ENCODE measurements at places on chromosomes 5 and 9.

GRCh38 chr9:33030285-33030684 lies 5.2 kb downstream of the DNAJA1 start:
- no peak for DNase-seq

GRCh38 chr9:108603141-108603540 lies 252.6 kb downstream of the ACTL7B start:
- no peak for DNase-seq

GRCh38 chr9:98867103-98867428 lies 59.6 kb downstream of the GALNT12 start:
- DNase-seq = no peak

DNA sequence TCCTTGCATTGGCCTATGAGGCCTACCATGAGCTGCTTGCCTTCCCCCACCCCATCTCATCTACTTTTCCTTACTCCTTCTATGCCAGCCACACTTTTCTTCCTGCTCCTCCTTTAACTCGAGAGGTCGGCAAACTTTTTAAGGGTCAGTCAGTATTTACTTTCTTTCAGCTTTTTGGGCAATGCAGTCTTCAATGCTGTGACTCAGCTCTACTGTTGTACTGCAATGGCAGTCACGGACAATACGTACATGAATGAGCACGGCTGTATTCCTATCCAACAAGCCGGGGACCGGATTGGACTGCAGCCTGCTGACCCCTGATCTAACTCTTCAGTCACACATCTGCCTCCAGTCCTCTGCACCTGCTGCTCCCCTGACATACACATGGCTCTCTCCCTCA lies 602 bp upstream of the ACTL7A start:
- DNase-seq = no peak

GRCh38 chr5:172766287-172767108 lies 4.5 kb downstream of the DUSP1 start:
- no peak for DNase-seq

- peak; percentile 22 for DNase-seq
Observed at GRCh38 chr5:106849266-106849665, 821.5 kb downstream of the EFNA5 start.

- no peak for DNase-seq
Observed at GRCh38 chr9:71629578-71630215, 138.6 kb downstream of the CEMIP2 start.

- DNase-seq = no peak
Observed at GRCh38 chr5:56328753-56329560, 95.8 kb upstream of the ANKRD55 start.

GRCh38 chr9:95132366-95133324 lies 184.9 kb downstream of the FANCC start:
- peak; percentile 29 for DNase-seq

- no peak for DNase-seq
Observed at GRCh38 chr9:124852121-124852828, 985 bp upstream of the WDR38 start.

GRCh38 chr5:60533789-60534188 lies 166.2 kb downstream of the DEPDC1B start:
- no peak for DNase-seq

DNA sequence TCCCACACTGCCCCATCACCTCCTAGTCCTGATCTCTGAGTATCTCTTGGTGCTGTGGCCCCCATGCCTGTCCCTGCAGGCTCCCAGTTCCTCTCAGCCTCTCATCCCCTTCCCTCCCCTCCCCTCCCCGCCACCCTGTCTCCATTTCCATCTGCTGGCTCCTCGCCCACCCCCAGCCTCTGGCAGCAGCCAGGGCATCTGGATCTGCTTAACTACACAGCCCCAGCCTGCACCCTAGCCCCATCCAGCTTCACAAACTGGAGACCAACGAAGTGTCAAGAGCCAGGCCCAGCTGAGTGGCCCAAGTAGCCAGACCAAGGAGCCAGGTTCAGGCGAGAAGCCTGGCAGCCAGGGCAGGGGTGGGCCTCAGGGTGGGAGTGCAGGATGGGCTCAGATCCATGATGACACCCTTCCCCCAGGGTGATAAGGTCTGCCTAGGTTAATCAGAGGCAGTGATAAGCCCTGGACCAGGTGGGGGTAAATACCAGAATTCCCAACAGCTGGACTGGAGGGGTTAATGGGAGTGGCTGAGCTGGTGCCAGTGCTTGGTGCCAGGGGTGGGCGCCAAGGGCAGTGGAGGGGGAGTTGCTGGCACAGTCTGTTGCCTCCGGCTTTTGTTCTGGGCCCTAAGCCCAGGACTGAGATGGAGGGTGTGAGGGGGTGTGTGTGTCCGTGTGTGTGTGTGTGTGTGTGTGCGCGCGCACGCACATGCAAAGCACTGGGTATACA lies 2.5 kb downstream of the IL11RA start:
- DNase-seq = no peak

GRCh38 chr9:4550777-4551484 lies 60.7 kb downstream of the SLC1A1 start:
- DNase-seq = no peak

DNA sequence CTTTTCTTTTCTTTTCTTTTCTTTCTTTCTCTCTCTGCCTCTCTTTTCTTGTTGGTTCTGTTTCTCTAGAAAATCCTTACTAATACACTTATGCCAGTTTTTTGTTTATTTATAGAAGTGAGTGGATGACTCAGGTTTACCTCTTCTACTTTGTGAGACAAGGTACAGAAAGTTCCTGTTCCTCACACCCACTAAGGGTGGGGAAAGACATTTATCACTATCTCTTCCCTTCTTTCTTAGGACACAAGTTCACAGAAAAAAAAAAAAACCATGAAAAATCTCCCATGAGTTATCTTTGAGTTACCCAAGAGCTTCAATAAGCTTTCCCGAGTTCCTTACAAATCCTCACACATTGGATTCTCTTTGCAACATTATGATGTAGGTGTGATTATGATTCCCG lies 60.9 kb upstream of the CD180 start:
- DNase-seq = no peak

- DNase-seq = no peak
Observed at GRCh38 chr5:132797651-132798050, 15.5 kb upstream of the SOWAHA start.

- no peak for DNase-seq
Observed at GRCh38 chr9:6351737-6352136, 23.6 kb downstream of the TPD52L3 start.

GRCh38 chr9:27162045-27162444 lies 53.0 kb downstream of the TEK start:
- no peak for DNase-seq

DNA sequence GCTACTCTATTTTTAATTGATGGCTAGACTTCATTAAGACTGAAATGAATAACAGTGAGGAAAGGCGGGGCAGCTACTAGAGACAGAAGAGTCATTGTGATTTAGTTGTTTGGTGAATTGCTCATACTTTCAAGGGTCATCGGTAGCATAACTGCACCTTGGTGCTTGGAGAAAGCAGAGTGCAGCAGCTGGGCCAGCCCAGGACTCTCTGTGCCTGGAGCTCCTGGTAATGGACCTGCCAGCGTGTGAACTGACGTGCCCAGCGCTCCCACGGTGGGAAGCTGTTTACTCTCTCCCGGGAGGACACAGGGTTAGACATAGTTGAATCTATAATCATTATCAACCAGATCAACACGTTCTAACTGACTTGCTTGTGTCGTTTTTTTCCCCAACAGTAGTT lies 42.9 kb downstream of the LURAP1L start:
- DNase-seq = no peak

DNA sequence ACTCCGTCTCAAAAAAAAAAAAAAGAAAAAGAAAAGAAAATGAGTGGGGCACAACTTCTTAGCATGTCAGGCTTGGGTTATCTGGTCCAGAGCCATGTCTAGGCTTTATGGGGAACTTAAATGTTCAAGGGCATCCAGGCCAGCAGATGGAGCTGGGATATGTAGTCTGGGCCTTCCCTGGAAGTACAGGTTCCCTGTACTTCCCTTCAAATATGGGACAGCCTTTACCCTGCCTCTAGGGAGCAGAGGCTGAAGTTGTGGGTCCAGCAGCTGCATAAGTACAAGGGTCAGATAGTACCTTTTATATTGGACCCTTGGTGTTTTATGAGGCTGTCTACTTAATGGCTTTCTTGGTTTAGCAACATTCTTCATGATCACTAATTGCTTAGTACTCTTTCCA lies 42.1 kb downstream of the FAF2 start:
- no peak for DNase-seq

GRCh38 chr5:100575815-100576214 lies 40.6 kb downstream of the FAM174A start:
- no peak for DNase-seq

- DNase-seq = no peak
Observed at GRCh38 chr5:7824995-7825394, 25.9 kb downstream of the CFAP90 start.

DNA sequence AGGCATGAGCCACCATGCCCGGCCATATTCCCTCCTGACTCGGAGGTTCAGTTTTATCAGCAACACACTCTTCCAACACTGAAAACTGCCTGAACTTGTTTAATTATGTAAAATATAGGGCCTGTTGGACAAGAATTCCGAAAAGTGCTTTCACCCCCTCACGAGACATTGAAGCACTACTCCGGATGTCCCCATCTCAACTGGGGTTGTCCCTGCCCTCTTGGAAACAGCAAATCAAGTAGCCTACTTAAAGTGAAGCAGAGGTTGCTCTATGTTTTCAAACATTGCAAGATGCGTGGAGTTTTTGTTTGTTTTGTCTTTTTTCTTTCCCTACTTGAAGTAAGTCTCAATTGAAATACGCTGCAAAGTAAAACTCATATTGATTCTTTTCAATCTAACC lies 7.6 kb downstream of the PTGER4 start:
- no peak for DNase-seq

DNA sequence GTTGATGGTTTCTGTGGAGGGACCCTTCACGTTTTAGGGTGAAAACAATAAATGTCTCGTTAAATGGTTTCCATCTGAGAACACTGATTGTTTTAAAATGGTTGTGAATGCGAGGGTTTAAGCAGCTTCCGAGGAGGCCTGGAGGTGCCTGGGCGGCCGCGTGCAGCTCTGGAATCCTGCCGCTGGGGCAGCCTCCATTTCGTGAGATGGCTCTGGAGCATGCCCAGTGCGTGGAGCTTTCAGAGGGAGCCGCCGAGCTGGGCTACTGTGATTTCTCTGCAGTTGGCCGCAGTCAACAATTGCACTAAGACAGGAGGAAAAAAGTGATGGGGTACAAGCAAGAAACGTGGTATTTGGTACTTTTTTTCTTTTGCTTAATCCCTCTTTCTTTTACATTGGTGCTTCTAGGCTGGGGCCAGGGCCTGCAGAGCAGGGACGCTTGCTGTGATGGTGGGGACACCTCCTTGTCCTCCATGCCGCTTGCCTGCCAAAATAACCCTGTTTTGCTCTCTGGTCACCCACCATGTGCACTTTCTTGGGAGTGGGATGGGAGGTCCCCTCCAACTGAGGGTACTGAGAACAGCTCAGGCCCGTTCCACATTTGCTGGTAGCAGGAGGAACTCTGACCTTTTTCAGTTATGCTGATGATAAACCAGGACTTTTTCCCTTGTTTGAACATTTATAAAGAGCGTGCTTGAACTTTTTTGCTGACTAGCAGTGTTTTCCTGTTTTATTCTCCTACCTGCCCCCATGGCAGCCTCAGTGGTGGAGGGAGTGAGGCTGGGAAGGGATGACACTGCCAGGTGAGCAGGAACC lies 47.1 kb downstream of the EHMT1 start:
- no peak for DNase-seq

DNA sequence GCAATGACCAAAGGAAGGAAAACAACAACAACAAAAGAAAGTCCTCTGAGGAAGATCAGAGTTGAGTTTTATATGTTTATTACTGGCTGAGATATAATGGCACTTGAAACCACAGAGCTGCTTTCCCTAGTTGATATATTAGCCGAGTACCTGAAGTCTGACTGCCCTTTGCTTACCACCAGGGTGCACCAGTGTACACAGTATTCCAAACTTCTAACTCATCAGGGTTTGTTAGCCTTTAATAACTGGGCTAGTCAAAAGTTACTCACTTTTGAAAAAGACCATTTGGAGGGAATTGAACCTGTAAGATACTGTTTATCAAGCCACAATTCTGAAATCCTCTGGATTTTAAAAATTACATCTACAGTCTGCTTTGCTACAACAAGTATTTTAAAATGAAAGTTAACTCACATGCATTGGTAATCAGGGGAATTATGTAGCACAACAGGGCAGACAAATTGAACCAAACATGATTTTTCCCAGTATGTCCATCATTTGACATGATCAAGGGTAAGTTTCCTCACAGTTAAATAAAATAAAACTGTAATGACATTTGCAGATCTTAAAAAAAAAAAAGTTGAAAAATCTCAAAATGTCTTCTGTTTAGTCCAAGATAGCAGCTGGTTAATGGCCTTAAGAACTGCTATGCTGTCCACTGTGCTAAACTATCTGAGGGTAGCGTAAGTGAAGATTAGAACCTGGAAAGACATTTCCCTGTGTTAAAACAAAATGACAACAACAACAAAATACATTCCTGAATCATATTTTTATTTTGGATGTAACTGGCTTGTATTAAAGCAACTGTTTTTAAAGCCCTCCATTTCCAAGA lies 57.3 kb upstream of the C6 start:
- DNase-seq = peak; percentile 18

DNA sequence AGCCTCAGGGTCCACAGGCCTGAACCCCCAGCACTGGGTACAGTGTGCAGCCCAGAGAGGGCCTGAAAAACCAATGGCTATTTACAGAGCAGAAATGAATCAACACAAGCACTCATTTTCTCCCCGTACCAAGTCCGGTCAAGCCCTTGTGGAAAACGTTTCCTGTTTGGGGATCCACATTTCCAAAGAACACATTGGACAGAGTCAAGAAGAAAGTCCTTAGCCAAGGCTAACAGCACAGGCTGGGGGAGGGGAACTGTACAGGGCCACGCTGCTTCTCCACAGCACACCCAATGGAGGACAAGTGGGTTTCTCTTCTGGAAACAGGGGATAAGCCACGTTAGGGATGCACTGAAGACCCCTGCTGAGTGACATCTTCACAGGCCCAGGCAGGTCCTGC lies 62.3 kb downstream of the NSUN2 start:
- no peak for DNase-seq

GRCh38 chr9:73270967-73271721 lies 119.5 kb downstream of the ANXA1 start:
- DNase-seq = no peak

DNA sequence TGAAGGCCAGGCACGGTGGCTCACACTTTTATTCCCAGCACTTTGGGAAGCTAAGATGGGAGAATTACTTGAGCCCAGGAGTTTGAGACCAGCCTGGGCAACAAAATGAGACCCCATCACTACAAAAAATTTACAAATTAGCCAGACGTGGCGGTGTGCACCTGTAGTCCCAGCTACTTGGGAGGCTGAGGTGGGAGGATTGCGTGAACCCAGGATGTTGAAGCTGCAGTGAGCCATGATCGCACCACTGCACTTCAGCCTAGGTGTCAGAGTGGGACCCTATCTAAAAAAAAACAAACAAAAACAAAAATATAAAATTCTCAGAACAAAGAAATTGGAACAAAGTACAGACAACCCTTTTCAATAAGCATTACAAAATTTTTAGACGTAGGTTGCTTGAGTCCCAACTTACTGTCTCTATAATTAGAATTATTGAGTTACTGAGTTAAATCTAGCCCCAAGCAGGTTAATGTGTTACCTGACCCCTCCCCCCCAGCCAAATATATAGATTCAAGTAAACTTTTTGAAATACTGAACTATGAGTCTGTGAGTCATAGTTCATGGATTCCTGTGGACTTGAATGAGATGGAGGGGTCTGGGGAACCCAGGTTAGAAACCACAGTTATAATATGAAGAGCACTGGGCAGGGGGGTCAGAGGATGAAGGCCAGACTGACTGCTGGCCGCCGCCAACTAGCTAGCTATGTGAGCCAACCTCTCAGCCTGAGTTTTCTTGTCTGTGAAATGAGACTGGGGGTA lies 173.1 kb downstream of the AOPEP start:
- no peak for DNase-seq

All from NCI-H1417 (cell line).